ENCODE measurements at places on chromosomes 13 and 19. TPM values are rescaled to one million over a fixed set of nuclear protein-coding genes. Genes with fewer than 3 reads are reported as not detected.

Gene FXYD3
- total RNA-seq, result 75.0 TPM

DNA sequence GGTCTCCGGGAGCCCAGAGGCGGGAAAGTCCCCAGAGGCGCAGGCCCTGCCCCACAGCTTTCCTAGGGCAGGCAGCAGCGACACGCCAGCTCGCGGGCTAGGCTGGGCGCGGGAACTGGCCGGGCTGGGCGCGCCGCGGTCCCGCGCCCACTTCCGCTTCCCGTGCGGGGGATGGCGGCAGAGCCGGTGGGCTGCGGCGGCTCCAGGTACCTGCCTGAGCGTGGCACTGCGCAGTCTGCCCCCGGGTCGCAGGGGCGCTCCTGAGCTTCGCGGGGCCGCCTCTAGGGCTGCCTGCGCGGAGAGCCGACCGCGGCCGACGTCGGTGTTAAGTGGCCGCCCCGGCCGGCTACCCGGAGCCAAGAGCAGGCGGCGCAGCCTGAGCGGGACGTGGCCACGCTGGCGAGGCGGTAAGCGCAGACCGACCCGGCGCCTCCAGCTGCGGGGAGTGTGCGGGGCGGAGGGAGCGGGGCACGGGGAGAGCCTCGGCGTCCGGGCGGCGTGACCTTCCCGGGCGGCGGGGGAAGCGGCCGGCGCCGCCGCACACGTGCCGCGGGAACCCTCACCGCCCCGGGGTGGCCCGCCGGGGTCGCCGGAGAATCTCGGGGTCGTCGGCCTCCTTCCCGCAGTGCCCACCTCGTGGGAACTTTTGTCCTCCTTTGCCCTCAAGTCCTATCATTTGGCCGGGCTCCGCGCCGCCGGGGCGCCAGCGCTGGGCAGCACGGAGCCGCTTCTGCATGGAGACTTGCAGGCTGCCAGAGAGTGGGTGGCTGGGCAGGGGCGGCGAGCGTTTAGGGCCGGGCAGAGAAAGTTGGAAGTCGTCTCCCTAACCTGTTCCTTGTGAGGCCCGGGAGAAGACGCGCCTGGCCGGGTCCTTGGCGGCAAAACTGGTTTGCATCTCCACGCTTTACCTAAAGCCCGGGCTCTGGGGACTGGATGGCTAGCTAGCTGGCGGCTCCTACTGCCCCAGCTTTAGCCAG is 31.4 kb upstream of the MPHOSPH8 start:
- DNase-seq, result no peak

GRCh38 chr13:111270765-111271698 is 49.4 kb upstream of the TEX29 start:
- no peak for DNase-seq

GRCh38 chr13:31468114-31468902 is 268.5 kb downstream of the B3GLCT start:
- DNase-seq, result no peak

DNA sequence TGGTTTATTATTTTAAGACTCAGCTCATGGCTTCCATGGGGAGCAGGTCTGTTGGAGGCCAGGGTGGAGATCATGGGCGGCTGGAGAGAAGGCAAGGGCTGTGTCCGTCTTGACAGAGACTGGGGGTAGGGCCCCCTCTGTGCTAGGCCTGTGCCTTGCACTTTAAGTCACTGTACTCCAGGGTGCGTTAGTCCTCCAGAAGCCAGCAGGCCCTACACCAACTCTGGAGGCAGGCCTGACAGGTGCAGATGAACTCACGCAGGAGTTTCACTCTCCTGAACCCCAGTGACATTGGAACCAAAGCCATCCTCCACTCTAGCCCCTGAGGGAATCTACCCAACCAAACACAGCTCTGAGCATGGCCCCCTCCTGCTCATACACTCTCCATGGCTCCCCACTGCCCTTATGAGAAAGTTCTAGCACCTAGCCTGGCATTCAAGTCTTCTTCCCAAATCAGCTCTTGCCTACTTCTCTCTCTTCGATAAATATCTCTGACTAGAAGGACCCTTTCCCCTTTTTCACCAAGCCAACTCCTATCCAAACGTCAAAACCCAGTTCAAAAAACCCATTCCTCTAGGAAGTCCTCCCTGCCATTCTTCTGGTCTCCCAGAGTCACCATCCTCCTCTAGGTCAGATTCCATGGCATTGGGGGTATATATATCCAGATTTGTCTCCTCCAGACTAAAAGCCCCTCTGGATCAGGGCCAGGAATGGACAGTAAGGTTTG is 15.1 kb downstream of the MEF2B start:
- no peak for DNase-seq

- no peak for DNase-seq
These were observed 39.0 kb downstream of the RNASEH2B start for GRCh38 chr13:50948601-50949000.
